Activated T-cell treated with anti-CD3 and anti-CD28 coated beads, Interleukin-2, amount 50 U/mL, for 48 hours (primary cell): ENCODE measurements at places on chromosomes 1 and 21.

- DNase-seq: no peak
Measured at GRCh38 chr1:172051898-172052297, 210.6 kb downstream of the DNM3 start.

DNA sequence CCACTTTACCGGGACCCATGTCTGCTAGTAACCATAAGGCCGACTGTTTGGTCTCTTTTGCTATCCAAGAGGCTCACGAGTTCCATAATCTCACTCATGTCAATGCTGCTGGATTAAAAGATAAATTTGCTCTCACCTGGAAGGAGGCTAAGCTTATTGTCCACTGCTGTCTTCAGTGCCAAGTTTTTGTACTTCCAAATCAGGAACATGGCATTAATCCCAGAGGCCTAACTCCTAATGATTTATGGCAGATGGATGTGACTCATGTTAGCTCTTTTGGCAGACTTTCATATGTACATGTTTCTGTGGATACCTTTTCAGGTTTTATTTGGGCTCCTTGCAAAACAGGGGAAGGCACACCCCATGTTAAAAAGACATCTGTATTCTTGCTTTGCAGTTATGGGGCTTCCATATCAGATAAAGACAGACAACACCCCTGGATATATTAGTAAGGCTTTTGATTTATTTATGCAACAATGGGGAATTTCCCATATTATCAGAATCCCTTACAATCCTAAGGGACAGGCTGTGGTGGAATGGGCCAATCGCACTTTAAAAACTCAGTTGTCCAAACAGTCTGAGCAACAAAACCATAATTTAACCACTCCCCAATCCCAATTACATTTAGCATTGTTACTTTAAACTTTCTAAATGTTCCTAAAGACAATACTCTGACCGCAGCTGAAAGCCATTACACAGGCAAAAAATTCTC is 162.7 kb downstream of the IER5 start:
- no peak for DNase-seq

DNA sequence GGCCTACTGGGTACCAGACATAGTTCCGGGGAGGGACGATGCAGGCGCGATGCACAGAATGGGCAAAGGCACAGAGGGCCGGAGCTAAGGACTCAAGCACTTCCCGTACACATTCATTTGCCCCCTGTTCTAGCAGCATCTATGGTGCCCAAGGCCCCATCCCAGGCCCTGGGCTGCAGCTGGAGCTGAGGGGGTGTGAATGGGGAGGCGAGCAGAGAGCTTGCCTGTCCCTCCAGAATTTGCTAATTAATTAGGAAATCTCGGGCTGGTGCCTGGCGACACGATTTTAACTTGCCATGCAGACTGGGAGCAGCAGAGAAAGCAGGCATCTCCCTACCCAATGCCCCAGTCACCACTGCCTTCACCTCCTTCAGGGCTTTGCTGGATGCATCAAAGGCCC is 35.9 kb downstream of the EPHA2 start:
- DNase-seq: no peak

GRCh38 chr1:38783640-38784229 is 75.8 kb downstream of the RRAGC start:
- DNase-seq: no peak

GRCh38 chr1:4108331-4108730 is 208.3 kb upstream of the C1orf174 start:
- no peak for DNase-seq

- DNase-seq: peak; percentile 33
Measured at GRCh38 chr1:242523719-242524570, 552 bp downstream of the PLD5 start.

- DNase-seq: no peak
Measured at GRCh38 chr1:3028531-3029282, 7.4 kb downstream of the ACTRT2 start.

DNA sequence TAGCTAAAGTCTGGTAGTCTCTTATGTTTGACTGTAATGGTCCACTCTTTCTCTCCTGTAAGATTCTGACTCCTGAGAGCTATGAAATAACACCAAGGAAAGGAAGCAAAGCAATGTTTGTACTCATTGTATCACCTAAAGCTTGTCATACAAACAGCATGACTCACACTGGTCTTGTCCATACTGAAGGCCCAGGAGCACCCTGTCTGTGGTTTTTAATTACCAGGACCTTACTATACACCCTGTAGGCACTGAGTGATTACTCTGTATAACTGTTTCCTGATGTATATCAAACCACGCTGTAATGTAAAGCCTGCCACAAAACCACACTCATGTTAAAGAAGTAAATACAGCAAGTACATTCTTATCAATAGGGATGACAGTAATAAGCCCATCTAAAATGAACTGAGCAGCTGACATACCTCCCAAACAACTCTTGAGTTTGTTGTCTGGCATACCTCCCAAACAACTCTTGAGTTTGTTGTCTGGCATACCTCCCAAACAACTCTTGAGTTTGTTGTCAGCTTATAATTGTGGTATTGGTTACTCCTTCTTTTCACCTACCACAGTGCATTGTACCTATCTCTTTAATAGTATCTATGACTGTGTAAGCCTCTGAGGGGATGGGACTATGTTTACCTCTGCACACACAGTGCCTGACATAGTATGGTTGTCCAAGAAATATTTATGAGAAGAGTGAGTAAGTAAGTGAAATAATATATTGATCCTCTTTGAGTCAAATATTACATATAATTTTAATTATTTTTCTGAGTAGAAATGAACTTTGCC is 11.6 kb upstream of the TNFSF18 start:
- DNase-seq: no peak

GRCh38 chr1:9593492-9594465 is 5.1 kb downstream of the TMEM201 start:
- peak; percentile 61 for DNase-seq

- no peak for DNase-seq
Measured at GRCh38 chr1:143699731-143700130, 272.1 kb downstream of the FAM72C start.

- no peak for DNase-seq
Measured at GRCh38 chr1:109802901-109803561, 39.3 kb upstream of the EPS8L3 start.

GRCh38 chr21:29499734-29500343 is 201.1 kb downstream of the BACH1 start:
- no peak for DNase-seq

- peak; percentile 20 for DNase-seq
Measured at GRCh38 chr1:227234998-227235405, 83.3 kb downstream of the CDC42BPA start.

GRCh38 chr1:59664166-59664565 is 150.6 kb upstream of the HOOK1 start:
- no peak for DNase-seq

GRCh38 chr1:91526496-91526895 is 25.8 kb downstream of the CDC7 start:
- no peak for DNase-seq

GRCh38 chr1:101371259-101371658 is 134.4 kb downstream of the S1PR1 start:
- no peak for DNase-seq

DNA sequence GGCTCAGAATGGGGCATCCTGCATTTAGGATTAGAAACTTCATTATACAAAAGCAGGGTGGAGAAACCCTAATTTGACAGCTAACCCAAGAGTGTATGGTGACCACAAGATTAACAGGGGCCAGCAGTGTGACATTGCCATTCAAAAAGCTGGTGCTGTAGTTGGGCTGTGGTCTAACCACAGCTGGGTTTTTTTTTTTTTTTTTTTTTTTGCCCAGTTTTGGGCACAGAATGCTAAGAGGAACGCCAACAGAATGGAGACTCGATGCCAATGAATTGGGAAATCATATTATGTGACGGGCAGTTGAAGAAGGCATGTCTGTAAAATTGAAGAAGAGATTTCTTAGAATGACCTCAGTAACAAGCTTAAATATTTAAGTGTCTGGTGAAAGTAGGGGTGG is 58.4 kb downstream of the NFIA start:
- no peak for DNase-seq

DNA sequence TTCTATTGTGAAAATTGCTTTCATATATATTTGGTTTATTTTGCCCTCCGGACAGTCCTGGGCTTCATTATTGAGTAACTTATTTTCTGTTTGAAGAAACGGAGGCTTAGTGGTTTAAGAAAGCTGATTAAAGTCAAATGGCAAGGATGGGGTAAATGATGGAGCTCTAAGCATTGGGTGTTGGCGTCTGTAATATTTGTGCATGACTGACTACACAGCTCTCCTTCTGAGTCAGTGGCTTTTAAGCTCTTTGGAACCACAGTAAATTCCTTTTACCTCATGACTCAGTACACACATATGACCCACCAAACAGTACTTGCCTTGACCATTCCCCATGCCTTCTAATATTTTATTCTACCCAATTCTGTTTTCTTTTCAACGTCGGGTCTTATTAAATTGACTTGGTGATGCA is 21.0 kb downstream of the B3GALT5 start:
- no peak for DNase-seq

DNA sequence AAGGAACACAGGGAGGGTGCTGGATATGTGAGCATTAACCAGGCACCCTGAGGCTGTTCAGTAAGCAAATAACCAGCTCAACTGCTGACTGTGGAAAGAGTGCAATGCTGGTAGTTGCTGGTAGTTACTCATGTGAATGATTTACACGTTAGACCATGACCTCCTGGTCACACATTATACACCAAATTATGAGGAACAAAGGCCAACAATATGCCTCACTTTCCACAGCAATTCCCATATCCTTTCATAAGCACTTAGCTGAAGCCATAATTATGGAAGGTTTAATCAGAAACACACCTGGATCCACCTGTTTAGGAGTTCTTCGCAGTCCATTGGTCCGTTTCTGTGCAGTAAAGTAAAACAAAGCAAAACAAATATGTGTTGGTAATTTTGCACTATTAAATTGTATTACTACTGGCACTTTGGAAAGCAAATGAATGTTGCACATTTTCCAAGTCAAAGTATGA is 281.8 kb downstream of the VAV3 start:
- no peak for DNase-seq
